ENCODE measurements at places on chromosomes 3 and 15.

- no peak for DNase-seq
These were observed 747.3 kb downstream of the CADM2 start for GRCh38 chr3:85706130-85706529.

DNA sequence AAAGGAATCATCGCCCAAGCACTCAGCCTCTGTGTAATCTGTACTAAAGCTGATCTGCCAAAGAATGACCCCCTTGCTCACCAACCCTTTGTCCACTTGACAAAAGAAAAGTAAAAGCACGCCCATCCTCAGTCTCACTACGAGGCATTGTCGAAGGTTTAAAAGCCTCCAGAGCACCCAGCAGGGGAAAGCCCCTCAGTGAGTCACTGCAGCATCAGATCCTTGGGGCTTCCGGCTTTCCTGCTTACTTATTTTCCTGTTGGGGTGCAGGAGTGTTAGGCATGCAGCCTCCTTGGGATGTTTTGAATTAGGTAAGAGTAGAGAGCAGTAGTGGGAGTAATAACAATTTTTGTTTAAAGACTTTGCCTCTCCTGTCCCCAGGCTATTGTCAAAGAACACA lies 216.1 kb downstream of the MTHFS start:
- peak; percentile 74 for DNase-seq

DNA sequence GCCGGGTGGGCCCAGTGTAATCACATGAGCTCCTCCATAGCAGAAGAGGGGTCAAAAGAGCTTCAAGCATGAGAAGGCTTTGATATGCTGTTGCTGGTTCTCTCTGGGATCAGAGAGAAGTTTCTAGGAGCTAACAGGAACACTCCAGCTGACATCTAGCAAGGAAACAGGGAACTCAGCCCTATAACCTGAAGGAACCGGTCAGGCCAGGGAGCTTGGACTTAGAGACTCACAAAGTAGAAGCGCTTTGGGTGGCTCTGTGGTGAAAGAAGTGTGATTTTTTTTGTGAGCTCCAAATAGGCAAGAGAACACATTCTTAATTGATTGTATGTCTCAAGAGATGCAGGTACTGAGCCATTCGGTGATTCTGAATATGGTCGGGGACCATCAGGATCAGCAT lies 26.2 kb upstream of the EPHB1 start:
- DNase-seq = no peak

GRCh38 chr3:172210355-172210754 lies 171.0 kb downstream of the FNDC3B start:
- no peak for DNase-seq

GRCh38 chr15:101225658-101226057 lies 26.2 kb downstream of the CHSY1 start:
- no peak for DNase-seq

Data from A549 (cell line).